Spleen (tissue), 13 donors: ENCODE measurements at places on chromosomes 3 and 15. TPM values are rescaled to one million over a fixed set of nuclear protein-coding genes. Genes with fewer than 3 reads are reported as not detected.
A peak's percentile ranks its signal among the peaks of the same experiment; 100 is the strongest.

DISP2 gene
- 0.47 TPM for polyA plus RNA-seq

SLC22A13 gene
- 0.22 TPM for polyA plus RNA-seq

GOLGA6B gene
- not detected for polyA plus RNA-seq

DLL4 gene
- polyA plus RNA-seq: 1.2 TPM

PIF1 gene
- 5.9 TPM for polyA plus RNA-seq

SEC61A1 gene
- polyA plus RNA-seq: 49.0 TPM

MUC13 gene
- polyA plus RNA-seq: 0.06 TPM

SCAANT1 gene
- not detected for polyA plus RNA-seq

BNC1 gene
- polyA plus RNA-seq: 0.03 TPM

IP6K2 gene
- 64.8 TPM for polyA plus RNA-seq

ASB14 gene
- 0.07 TPM for polyA plus RNA-seq

GRCh38 chr15:85780225-85780985 lies 14.3 kb downstream of the KLHL25 start:
- no peak for DNase-seq

- no peak for DNase-seq
These were observed 45.3 kb downstream of the TMEM212 start for GRCh38 chr3:171888466-171888865.

GRCh38 chr15:85316244-85316934 lies 64.0 kb upstream of the AKAP13 start:
- DNase-seq: no peak

GRCh38 chr15:78131295-78132061 lies at the start of gene CIB2:
CIB2 (minus strand) TSS chr15:78131445; CDS start chr15:78131215, 230 bp downstream.
- peak; percentile 95 for DNase-seq

- no peak for DNase-seq
These were observed 36.5 kb upstream of the HACD2 start for GRCh38 chr3:123621186-123621849.

DNA sequence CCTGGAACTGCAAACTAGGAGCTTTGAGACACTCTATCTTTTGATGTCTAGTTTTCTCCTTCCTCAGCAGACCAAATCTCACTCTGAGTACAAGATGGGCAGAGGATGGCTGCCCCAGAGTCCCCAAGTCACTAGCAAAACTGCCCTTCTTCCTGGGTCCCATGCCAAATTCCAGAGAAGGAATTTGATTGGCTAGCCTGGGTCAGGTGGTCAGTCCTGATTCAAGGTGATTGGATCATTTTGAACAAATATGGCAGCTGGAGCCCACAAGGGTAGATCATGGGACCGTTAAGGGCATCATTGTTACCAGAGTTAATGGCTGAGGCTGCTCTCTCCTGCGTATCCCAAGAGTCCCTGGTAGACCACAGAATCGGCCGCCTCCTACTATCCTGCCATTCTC lies 21.7 kb downstream of the SLC6A1 start:
- DNase-seq: no peak

DNA sequence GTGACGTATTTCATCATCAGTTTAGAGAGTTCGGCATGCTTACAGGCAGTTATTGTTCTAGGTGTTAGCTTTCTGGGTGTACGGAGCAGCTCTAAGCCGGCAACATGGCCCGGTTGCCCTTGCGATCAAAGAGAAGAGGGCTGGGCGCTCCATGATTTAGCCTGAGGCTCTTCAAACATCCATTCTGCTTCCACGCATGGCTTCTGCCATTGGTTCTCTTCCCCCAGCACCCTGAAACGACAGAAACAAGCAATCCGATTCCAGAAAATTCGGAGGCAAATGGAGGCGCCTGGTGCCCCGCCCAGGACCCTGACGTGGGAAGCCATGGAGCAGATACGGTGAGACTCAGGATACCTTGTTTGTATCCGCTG lies 574 bp downstream of the NGRN start:
- peak; percentile 77 for DNase-seq

DNA sequence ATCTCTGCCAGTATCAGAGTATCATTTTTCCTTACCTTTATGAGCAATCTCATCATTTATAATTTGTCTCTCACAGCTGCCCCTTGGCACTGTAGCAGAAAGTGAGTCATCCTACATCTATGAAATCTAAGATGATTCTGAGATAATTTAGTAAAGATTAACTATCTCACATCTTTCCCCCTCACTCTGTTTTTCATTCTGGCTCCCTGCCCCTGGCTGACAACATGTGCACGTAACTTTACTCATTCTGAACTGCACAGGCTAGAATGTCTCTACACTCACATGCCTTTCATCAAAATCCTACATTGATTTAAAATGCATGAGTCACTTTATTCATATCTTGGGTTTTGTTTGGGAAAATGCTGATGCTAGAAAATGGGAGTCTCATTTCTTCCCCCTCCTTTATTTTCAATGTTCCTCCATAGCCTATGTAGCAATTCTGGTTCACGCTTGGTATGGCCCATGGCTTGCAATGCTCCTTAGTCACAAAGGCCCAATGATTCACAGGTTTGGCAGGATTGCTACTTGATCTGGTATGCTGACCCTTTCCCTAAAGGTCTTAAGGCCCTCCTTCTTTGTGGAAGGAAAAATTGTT lies 838.5 kb downstream of the TUSC7 start:
- DNase-seq: no peak

DNA sequence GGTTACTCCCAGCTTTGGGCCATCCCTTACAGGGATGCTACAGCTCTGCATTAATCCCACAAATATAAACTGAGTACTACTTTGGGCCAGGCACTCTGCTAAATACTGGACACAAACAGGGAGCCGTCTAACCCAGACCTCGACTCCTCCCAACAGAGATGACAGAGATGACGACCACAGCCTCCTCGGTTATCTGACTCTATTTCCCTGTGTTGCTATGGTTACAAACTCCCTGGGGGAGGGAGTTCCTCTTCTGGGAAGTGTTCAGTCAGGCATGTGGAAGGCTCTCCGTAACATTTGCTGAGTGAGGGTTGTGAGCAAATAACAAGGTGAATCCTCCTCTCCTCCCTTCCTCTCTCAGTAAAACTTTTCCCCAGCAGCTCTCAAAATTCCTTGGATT lies 6.7 kb upstream of the CMTM7 start:
- no peak for DNase-seq

DNA sequence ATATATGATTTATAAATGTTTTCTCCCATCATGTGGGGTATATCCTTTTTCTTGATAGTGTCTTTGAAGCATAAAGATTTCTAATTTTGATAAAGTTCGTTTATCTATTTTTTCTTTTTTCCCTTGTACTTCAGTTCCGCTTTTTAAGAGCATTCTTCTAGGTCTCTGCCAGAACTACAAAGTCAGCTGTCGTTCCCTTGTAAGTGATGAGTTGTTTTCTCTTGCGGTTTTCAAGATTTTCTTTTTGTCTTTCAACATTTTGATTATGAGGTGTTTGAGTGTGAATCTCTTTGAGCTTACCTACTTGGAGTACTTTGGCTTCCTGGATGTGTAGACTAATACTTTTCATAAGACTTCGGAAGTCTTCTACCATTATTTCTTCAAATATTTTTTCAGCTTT lies 9.3 kb upstream of the PRICKLE2 start:
- no peak for DNase-seq

GRCh38 chr3:66467996-66468735 lies 32.7 kb downstream of the LRIG1 start:
- no peak for DNase-seq

DNA sequence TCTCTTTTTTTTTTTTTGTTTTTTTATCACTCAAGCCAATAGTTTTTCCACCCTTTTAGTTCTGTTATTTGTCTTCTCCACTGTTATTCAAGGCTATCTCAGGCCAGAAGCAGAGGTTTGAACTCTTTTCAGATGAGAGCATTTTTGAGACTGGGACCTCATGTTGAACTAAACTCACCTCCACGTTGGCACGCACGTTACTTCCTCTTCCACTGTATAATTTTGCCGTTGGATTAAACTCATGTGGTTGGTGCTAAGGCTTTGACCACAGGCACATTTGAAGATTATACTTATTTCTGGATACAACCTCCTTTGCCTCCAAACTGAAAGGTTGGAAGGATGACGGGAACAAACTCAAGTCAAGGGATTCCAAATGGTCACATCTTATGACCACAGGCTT lies 501.3 kb upstream of the TPRG1 start:
- DNase-seq: no peak

- DNase-seq: no peak
These were observed 100.8 kb downstream of the SEMA6D start for GRCh38 chr15:47817969-47818548.

DNA sequence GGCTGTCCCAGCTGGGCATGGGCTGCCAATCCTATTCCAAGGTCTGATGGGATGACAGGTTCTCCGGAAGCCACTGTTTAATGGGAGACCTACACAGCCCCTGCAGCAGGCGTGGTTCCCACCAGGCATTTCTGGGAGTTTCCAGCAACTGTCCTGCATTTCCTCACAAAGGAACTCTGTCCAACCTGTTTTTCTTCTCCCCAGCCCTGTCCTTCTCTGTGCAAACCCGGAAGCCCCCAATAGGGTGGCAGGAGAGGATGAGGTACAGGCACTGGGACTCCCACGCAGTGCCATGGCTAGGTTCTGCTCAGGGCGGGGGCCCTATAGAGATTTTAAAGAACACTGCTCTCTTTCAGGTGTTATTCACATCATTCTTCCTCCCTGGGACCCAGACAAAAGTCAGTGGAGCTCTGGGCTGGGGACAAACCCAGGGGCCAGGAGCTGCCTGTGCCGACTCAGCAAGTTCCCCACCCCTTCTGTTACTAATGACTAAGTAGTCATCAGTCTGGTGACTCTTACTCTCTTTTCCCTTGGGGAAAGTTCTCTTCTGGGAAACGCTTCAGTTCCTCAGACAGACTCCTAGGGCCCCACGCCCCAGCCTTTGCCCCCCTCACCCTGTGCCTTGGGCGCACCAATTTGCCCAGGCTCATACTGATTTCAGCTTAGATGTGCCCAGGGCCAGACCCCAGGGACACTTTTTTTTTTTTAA lies 97.7 kb downstream of the CD47 start:
- no peak for DNase-seq

GRCh38 chr15:81222007-81222406 lies 25.3 kb downstream of the IL16 start:
- no peak for DNase-seq

- DNase-seq: no peak
These were observed 15.1 kb downstream of the CCDC33 start for GRCh38 chr15:74251131-74251811.

DNA sequence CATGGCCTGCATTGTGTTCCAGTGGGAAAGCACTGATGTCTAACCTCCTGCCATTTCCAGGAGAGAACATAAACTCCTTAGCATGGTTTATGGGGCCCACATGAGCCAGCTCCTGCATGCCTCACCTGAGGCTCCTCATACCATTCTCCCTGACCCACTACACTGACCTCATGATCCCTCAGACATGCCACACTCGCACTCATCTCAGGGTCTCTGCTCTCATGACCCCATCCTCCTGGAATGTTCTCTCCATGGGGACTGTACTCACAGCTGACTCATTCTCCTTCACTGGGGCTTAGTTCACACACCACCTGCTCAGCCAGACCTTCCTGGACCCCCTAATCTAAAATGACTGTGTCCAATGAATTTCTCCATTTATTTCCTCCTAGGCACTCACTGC lies 4.0 kb upstream of the LMCD1 start:
- no peak for DNase-seq

GRCh38 chr3:148903941-148904340 lies 38.8 kb downstream of the CPA3 start:
- no peak for DNase-seq

DNA sequence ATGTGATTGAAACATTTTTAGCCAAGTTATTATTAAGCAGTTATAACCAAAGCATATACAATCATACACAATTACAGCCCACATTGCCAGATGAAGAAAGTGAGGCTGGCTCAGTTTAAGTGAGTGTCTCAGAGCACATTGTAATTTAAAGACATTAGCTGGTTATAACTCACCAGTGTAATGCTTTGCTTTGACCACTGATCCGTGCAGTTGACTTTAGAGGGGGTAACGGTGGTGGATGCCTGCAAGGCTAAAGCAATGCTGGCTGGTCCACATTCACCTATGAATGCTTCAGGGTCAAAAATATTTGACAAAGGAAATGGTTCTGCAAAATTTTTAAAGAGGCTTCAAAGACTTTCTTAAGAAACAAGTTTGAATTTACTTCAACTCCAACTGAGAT lies 1.2 kb downstream of the C3orf85 start:
- DNase-seq: no peak

- DNase-seq: no peak
These were observed 162.2 kb downstream of the ITPR1 start for GRCh38 chr3:4655145-4656045.

- DNase-seq: no peak
These were observed 57.9 kb downstream of the SAMMSON start for GRCh38 chr3:70057426-70057825.
